ENCODE measurements at places on chromosomes 12 and 14.

DNA sequence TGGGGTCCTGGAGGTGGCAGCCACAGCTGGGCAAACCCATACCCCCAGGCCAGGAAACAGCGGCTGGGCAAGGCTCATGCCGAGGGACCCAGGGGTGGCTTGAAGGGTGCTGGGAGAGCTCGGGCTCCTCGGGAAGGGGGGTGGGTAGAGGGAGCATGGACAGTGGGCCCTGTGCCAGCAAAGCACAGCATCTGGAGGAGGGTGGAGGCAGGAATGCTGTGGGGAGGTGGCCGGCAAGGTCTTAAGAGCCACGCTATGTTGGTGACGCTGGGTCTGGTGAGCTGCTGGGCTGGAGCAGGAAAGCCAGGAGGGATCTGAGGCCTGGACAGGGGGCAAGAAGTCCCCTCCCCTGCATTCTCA lies 48.2 kb upstream of the DLK1 start:
- no peak for DNase-seq

- DNase-seq: no peak
These were observed 36.3 kb downstream of the KNTC1 start for GRCh38 chr12:122563361-122563760.

GRCh38 chr12:89261982-89262381 lies 90.3 kb downstream of the DUSP6 start:
- DNase-seq: no peak

- DNase-seq: no peak
These were observed 52.4 kb downstream of the DICER1 start for GRCh38 chr14:95104911-95105310.

DNA sequence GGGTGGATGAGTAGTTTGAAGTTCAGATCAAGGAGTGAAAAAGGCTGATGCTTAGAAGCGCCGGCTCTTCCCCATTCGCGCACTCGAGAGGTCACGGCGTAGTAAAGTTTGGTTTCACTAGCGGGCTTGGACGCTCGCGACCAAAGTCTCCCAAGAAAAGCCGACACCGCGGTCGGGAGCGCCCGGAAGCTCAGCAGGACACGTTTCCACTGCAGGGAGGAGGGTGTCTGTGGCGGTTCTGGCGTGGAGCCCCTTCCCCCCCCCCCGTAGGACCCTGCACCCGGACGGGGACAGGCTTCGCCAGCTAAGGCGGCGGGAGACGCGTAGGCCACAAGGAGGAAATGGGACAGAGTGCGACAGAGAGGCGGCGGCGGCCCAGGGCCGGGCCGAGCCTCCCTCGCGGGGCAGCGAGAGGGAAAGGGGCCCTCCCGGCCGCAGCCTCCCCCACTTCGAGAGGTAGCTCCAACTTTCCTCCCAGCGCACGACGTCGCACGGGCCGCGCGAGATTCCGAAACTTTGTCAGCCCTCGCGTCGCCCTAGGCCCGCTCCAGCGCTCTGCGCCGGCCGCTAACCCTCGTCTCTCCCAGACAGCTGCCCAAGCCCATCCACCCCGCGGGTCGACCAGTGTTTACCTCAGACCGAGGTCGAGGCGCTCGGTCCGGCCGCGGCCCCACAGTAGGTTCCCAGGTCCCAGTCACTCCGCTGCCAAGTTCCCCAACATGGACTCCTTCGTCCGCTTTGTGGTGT lies 480 bp downstream of the SCAF11 start:
- peak; percentile 62 for DNase-seq

- no peak for DNase-seq
These were observed 22.7 kb upstream of the MEG3 start for GRCh38 chr14:100803226-100803625.

- no peak for DNase-seq
These were observed 45.1 kb downstream of the ETV6 start for GRCh38 chr12:11694528-11694927.

GRCh38 chr14:69626132-69626500 lies 14.7 kb downstream of the SUSD6 start:
- no peak for DNase-seq

- DNase-seq: peak; percentile 31
These were observed 48.4 kb downstream of the ELK3 start for GRCh38 chr12:96242597-96242996.

GRCh38 chr12:7269273-7269672 lies 34.6 kb upstream of the ACSM4 start:
- no peak for DNase-seq

Data from CD4-positive, alpha-beta T cell treated with Interleukin-12 subunit alpha and Interleukin-12 subunit beta, for 1 hour (primary cell).